Stimulated activated CD8-positive, alpha-beta memory T cell treated with anti-CD3 and anti-CD28 coated beads, Interleukin-15, amount 100 ng/mL, for 48 hours (primary cell): ENCODE measurements at places on chromosomes 6 and 20.

DNA sequence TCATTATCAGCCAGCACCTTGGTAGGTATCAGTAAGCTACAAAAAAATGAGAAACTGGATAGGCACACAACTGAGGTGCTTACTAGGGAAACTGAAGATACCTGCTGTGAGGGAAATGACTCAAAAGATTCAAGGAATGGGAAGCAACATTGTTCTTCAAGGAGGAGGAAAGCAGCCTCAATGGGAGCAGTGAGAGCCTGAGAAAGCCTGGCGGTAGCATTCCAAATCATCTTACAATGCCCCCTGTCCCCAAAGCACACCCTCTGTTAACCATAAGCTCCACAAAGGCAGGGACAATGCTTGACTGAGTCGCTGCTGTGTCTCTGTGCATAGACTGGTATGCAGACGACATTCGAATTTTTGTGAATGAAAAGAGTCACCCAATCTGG lies 10.6 kb downstream of the PKHD1 start:
- no peak for DNase-seq

GRCh38 chr6:22906091-22906549 lies 336.8 kb downstream of the HDGFL1 start:
- DNase-seq: no peak

DNA sequence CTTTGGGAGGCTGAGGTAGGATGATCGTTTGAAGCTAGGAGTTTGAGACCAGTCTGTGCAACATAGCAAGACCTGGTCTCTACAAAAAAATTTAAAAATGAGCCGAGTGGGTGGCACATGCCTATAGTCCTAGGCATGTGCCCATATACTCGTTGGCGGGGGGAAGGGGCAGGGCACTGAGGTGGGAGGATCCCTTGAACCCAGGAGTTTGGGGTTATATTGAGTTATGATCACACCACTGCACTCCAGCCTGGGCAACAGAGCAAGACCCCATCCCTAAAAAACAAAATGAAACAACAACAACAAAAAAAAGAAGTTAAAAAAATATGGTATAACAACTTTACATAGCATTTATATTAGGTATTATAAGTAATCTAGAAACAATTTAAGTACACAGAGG lies 47.8 kb downstream of the LHFPL5 start:
- no peak for DNase-seq

GRCh38 chr6:137977814-137978213 lies 110.8 kb downstream of the TNFAIP3 start:
- DNase-seq: no peak

DNA sequence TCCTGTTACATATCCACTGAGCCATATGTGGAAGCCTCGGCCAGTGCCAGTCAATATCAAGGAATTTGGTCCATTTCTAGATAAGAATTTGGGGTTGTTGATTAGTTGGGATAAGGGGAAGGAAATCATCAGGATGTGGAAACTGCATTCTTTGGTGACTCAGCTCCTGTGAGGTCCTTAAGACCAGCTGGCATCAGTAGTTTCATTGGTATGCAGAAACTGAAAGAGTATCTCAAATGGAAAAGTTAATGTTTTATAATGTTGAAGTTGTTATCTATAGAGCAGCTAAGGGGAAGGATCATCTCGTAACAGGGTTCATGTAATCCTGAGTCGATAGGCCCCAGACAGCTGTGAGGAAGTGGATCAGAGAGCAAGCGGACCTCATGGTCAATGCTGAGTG lies 87.9 kb upstream of the PRND start:
- no peak for DNase-seq

DNA sequence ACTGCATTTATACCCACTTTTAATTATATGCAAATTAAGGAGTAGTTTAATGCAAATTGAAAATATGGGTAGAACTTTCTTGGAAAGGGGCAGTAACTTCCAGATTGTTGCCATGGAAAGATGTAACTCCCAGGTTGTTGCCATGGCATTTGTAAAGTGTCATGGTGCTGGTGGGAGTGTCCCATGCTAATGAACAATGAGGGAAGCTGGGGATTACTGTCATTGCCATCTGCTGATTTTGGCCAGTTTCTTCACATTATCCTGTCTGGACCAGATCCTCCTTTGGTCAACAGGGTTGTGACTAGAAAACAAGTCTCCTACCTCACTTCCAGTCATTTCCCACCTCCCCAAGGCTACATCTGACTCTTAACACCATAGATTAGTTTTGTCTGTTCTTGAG lies 45.4 kb upstream of the FERMT1 start:
- no peak for DNase-seq

DNA sequence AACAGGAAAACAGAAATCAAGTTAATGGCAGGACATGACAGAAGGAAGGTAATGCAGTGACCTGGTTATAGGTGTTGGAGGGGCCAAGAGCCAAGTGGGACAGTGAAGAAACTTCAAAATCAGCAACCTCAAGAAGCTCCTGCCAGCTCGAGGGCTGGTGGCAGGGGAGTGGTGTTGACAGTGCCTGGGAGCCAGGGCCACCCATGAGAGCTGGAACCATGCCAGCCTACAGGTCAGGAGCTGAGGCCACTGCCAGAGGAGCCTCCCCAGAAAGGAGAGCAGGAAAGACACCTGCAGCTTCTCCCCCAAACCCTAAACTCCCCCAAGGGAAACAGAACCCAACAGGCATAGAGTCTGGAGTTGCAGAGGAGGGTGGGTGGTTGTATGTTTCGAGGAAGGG lies 262.1 kb downstream of the LRFN2 start:
- DNase-seq: no peak

- DNase-seq: no peak
These were observed 13.4 kb downstream of the PRSS16 start for GRCh38 chr6:27260836-27261375.

DNA sequence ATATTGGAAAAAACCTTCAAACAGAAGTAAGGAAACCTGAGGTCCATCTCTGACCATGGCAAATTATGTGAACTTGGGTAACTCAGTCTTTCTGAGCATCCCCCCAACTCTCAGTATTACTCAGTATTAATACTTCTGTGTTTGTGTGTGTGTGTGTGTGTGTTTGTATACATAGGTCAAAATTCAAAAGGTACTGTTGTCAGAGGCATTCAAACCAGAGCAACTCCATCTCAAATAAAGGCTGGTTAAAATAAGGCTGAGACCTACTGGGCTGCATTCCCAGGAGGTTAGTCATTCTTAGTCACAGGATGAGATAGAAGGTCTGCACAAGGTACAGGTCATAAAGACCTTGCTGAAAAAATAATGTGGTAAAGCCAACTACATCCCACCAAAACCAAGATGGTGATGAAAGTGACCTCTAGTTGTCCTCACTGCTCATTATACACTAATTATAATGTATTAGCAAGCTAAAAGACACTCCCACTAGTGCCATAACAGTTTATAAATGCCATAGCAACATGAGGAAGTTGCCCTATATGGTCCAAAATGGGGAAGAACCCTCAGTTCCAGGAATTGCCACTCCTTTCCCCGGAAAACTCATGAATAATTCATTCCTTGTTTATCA lies 33.3 kb upstream of the SLC22A16 start:
- no peak for DNase-seq

DNA sequence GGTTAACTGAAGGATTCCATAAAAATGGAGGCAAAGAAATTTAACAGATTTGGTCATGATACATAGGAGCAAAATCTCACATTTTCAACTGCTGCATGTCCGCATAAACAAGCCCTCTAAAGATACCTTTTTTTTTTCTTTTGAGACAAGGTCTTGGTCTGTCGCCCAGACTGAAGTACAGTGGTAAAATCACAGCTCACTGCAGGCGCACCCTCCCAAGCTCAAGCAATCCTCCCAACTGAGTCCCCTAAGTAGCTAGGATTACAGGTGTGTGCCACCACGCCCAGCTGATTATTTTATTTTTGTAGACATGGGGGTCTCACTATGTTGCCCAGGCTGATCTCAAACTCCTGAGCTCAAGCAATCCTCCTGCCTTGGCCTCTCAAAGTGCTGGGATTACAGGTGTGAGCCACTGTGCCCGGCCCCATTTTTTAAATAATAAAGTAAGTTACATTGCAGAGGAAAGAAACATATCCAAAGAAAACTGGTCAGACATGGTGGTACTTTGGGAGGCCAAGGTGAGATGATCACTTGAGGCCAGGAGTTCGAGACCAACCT lies 13.7 kb downstream of the MDN1 start:
- DNase-seq: no peak

DNA sequence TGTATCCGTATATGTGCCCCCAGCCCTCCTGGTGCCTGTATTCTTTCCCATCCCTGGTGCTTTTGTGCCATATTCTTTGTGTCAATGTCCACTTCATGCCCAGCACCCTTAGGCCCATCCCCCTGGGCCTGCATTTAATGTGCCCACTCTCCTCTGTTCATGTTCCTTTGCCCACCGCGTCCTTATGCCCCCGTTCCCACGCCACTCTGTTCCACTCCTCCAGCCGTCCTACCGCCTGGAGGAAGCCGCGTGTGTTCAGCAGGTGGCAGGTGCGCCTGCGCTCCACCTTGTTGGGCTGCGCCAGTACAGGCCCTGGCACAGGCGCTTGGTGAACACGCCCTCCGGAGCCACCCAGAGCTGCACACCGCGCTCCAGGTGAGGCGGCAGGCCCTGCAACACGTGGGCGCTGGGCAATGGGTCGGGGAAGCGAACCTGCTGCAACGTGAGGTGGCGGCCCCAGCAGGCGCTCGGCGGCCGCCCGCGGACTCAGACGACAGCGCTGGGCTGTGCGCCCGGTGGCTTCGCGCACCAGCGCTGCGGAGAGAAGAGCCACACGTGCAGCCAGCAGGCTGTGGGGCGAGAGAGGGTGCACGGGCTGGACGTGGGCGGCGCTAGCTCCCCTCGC lies 4.0 kb upstream of the FOXS1 start:
- DNase-seq: no peak

- DNase-seq: no peak
These were observed 103.2 kb downstream of the ZDHHC14 start for GRCh38 chr6:157484181-157484580.

GRCh38 chr6:27873021-27873940 lies 38.9 kb downstream of the OR2B2 start:
- peak; percentile 73 for DNase-seq

GRCh38 chr6:18823782-18824386 lies 436.7 kb downstream of the RNF144B start:
- DNase-seq: peak; percentile 10

- DNase-seq: no peak
These were observed at the start of gene TMEM151B for GRCh38 chr6:44269921-44270525. TSS of gene TMEM151B (plus strand) at chr6:44270450. CDS start at chr6:44270743, 293 bp downstream.

- no peak for DNase-seq
These were observed 54.0 kb upstream of the FAM184A start for GRCh38 chr6:119132261-119132981.

GRCh38 chr6:6919173-6919572 lies 188.6 kb upstream of the RREB1 start:
- no peak for DNase-seq

- DNase-seq: no peak
These were observed 1066.8 kb upstream of the CITED2 start for GRCh38 chr6:140441256-140441655.

GRCh38 chr6:148343047-148343782 lies 577 bp downstream of the SASH1 start:
- no peak for DNase-seq

GRCh38 chr6:47161176-47161687 lies 119.1 kb upstream of the ADGRF1 start:
- no peak for DNase-seq

DNA sequence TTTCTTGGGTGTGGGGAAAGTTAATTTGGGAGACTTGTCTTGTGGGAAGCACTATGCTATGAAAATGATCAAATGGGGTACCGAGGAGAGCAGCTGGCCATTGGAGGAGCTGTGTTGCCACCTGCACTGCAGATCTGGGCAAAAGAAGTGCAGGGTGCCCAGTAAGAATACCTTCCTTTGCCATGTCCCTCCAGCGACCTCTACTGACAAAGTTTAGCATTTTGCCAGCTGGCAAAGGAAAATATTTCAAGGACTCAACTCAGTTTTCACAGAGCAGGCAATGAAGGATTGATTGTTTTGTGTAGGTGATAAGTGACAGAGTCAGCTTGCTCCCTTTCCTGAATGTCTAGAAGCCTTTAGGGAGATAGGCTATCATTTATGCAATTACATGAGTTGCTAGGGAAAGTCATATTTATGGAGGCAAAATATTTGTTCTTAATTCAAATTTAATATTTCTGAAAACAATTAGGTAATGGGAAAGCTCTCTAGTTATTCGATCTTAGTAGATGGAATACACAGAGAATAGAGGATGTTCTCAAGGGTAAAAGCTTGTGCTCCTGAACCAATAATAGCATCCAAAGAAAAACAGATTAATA lies 118.4 kb downstream of the FARS2 start:
- no peak for DNase-seq

DNA sequence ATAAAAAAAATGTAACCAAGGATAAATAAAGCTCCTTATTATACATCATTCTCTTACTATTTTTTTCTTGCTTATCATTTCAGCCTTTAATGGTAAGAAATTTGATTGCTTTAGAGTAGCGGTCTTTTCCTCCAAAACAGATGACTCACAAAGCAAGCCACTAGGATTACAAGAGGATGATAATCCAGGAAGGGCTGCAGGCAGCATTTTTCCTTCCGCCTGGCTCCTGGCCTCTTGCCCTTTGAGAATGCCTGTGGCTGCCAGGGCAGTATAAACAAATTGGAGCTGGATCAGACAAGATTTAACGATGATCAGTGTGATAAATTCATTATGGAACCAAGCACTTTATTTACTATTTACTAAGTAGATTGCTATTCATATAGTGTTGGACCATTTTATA lies 9.7 kb upstream of the FBXL4 start:
- DNase-seq: no peak

DNA sequence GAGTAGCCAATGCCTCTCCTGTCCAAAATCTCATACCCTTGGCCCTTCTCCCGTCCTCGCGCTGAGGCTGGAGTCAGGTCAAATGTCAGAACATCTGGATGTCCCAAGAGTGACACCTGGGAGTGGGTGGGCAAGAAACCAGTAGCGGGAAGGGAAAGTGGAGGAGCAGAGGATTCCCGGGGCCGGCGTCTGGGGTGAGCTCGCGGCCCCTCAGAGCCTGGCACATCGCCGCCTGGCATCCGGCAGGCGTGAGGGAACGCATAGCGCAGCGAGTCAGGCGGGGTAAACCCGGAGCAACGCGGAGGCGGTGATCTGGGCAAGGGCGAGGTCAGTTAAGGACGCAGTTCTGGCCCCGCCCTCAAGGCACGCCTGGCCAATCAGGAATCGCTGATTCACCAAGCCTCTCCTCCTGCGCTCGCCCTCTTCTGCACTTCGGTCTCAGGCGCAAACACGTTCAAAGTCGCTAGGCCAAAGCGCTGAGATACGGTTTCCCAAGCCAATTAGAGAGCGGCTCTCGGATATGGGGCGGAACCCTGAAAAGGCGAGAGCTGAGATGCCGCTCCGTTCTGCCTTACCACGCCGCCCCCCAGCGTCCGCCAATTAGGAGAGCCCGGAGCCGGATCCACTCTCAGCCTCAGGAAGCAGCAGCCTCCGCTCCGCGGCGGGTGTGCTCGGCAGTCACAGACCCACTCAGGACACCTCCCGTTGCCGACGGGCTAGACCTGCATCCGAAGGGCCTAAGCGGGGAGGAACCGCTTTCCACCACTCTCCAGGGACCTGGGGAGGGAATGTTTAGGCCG lies 22.5 kb downstream of the VPS52 start:
- peak; percentile 96 for DNase-seq
